Eye (tissue), 1 donor: ENCODE measurements at places on chromosomes 5 and 9.
A peak's percentile ranks its signal among the peaks of the same experiment; 100 is the strongest.

GRCh38 chr9:83920469-83920926, 734 bp downstream of the KIF27 start:
- DNase-seq: peak; percentile 78

GRCh38 chr5:68435611-68436010, 220.1 kb downstream of the PIK3R1 start:
- DNase-seq: no peak

GRCh38 chr9:113368982-113369854, 7.6 kb downstream of the HDHD3 start:
- no peak for DNase-seq

DNA sequence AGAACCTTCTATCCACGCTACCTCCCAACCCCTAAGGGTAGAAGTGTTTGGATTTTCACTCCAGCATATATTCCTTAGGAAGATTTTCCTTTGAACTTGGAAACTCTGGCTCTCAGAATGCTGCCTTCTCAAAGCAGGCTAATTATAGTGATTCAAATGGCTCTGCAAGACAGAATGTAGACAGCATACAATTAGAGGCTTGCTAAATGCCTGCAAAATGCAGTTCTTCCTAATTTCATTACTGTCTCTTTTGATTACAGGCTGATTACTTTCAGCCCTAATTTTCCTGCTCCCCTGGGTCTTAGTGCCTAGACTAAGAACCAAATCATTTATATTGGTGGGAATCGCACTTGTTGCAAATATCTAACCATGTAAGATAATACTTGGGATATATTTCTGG, 50.8 kb downstream of the ANKDD1B start:
- DNase-seq: no peak

DNA sequence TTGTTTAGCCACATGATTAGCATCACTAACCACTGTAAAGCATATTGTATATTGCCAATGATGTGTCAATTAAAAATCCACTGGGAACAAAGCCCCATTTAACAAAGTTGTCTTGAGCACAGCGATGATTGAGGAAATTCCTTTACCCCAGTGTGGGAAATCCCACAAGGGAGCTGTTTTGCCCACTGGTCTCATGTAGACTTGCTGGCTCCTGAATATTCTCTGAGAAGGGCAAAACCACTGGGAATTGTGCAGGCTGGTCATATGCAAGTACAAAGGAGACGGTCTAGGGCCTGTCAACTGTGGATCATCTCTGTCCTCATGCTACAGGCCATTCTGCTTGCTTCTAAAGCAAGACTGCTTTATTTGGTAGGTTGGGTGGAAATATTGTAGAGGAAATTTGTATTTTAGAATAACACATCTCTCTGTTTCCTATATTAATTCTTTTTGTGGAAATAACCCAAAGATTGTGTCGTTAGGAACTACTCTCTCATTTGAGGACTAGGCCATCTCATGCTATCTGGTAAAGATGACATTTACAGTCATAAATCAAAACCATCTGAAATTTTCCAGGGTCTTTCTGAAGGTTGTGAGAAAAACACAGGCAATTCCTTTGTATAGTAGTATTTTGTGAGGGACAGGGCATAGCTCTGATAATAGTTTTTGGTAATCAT, 60.2 kb downstream of the PARP8 start:
- no peak for DNase-seq

DNA sequence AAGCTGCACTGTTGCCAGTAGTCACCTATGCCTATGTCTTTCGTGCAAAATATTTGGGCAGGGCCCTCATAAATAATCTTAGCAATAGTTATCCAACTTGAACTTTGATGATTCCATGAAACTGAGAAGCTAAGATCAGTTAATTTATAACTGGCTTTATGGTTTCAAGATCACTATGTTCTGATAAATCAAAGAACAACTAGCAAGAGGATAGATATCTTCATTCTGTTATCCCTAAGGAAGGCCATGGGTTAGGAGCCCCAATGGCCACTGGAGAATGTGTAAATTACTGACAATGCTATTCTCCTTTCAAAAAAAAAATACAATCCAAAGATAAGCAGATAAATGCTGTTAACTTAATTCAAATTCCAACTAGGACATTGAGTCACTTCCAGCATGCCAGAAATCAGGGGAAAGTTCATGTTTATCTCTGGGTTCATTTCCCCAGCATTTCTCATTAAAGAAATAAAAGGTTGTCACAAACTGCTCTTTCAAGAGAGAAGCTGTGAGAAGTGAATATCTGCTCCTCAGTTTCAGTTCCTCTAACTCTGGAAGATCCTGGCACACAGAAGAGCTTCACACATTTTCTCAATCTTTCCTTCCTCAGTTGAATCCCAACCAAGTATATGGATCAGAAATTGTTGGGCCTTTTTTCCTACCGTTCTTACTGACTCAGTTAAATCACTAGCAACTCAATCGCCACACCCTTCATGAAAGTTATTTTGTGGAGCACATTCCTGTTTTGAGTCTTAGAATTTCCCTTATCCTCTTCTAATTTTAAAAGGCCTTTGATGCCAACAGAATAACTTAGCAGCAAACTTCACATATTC, 59.6 kb upstream of the SLC1A1 start:
- no peak for DNase-seq

DNA sequence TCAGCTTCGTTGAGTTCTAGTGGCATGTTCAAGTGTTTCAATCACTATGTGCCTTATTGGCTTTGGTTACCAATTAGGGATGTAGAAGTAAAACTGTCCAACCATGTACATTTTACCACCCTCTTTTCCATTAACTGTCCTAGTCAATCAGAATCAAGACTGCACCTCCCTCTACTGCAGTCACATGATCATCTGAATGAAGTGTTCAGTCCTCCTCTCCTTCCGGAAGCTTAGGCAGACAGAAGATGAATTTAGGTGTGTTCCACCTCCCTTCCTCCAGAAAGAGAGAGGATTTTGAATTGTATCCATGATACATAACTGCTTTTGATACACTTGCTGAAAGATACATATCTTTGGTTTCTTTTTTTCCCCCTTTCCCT, 133.7 kb downstream of the ERCC6L2 start:
- peak; percentile 73 for DNase-seq

GRCh38 chr5:143870871-143871632, 59.1 kb downstream of the HMHB1 start:
- DNase-seq: no peak

GRCh38 chr9:90851444-90851843, 49.8 kb downstream of the SYK start:
- no peak for DNase-seq

DNA sequence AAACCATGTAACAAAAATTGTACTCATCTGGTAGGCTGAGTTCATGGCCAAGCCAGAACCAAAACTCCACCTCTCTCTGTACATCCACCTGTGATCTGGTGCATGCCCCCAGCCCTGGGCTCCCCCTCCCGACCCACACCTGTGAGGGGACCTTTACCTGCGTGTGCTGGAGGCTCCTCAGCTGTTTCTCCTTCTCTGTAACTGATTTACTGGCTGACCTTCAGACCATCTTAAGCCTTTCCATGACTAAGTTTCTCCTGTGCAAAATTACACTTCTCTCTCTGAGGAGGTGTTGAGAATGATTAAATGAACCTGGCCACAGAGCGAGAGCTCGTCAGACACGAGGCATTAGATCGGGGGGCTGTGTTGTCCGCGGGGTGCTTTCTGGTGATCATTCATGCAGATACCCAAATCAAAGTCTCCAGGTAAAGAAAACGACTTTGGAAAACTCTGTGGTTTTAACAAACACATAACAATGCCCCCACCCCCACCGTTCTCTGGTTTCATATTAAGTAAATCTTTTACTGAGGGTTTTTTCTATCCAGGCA, 136.4 kb downstream of the SEMA5A start:
- DNase-seq: no peak

- DNase-seq: no peak
Measured at GRCh38 chr5:32249668-32250067, 63.1 kb downstream of the MTMR12 start.

DNA sequence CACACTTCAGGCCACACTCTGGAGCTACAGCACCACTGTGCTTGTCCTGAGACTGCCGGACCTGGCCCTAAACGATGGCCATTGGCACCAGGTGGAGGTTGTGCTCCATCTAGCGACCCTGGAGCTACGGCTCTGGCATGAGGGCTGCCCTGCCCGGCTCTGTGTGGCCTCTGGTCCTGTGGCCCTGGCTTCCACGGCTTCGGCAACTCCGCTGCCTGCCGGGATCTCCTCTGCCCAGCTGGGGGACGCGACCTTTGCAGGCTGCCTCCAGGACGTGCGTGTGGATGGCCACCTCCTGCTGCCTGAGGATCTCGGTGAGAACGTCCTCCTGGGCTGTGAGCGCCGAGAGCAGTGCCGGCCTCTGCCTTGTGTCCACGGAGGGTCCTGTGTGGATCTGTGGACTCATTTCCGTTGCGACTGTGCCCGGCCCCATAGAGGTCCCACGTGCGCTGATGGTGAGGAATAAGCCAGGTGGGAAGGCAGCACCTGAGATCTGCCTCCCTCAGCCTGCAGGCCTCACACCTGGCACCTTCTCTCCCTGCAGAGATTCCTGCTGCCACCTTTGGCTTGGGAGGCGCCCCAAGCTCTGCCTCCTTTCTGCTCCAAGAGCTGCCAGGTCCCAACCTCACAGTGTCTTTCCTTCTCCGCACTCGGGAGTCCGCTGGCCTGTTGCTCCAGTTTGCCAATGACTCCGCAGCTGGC, 14.7 kb downstream of the CRB2 start:
- DNase-seq: no peak

DNA sequence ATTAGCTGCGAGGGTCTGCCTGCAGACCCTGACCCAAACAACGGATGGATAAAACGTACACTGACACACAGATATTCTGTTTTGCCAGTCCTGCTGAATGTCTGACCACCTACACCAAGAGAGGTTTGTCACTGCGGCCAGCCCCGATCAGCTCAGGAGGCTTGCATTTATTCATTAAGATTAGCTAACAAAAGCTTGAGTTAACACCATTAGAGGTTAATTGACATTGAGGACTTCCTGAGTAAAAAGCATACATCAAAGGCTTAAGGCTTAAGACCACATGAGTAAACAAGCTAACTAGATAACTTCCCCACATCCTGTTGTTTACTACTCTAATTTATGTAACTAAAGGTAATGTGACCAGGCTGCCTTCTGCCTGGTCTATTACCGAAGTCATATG, 198.1 kb upstream of the TRPC7 start:
- no peak for DNase-seq

DNA sequence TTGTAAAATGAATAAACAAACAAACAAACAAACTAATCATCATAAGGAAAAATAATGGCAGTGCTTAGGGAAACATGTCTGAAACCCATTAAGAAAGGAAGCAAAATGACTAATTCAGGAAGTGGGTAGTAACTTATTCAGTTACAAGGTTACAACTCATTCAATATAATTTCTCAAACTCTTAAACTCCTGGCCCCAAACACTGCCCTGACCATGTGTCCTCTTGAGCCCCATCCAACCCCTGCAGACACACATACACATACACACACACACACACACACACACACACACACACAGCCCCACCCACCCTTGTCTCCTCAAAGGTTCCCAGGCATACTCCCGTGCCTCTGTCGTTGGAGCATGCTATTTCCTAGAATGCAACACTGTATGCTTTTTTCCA, 193.9 kb downstream of the SEC61B start:
- no peak for DNase-seq

DNA sequence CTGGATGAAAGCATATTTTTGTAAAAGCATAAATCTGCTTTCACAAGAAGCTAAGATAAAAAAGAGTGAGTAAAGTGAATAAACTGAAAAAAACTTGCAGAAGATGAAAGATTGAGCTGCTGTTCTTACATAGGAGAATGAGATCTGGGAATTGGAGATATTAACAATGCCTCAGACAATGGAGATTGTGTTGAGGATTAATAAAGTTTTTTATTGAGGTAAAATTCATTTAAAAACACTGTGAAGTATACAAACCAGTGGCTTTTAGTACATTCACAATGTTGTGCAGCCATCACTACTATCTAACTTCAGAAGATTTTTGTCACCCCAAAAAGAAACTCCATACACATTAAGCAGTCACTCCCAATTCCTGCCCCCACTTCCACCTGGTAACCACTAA, 19.7 kb upstream of the UBLCP1 start:
- DNase-seq: no peak

DNA sequence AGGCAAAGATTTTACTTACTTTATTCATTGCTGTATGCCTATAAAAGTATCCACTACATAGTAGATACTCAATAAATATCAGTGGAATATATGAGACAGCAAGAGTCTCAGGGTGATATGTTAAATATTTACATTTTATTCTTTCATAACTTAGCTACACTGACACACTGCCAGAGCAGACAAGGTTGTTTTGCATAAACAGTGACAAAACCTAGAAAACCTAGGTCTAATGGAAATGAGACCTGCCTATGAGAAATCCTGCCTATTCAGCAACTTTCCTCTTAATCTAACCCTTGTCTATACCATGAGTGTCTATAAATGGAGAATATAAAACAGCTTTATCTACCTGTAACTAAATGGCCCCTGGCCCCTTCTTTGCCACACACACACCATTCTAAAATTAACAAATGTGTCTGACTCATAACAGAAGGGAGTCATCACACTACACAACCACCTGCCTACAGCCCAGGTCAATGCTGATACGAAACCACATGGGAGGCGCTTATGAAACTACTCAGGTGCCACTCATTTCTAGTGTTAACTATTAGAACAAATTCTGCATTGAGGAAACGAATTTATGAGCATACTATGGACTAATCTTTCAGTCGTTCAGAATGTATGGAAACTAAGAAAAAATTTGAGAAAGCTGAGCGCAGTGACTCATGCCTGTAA, 60.3 kb downstream of the UBAP2 start:
- no peak for DNase-seq

- DNase-seq: no peak
Measured at GRCh38 chr5:116681334-116682013, 106.9 kb upstream of the SEMA6A start.

- DNase-seq: no peak
Measured at GRCh38 chr9:107569174-107569573, 79.6 kb upstream of the KLF4 start.

DNA sequence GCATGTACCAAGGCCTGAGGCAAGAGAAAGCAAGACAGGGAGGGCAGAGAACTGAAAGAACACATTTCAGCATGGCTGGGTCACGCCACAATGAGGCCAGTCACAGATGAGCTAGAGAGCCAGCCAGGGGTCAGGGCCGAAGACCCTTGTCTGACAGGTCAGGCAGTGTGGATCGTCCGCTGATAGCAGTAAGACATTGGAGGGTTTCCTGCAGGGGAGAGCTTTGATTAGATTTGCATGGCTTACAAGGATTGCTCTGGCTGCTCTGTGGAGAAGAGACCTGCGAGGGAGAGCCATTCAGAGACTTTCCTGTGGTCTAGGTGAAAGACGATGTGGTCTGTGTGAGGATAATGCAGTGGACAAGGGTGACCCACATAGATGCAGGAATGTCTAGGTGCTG, 93.1 kb downstream of the RALGPS1 start:
- no peak for DNase-seq
